ENCODE measurements at places on chromosomes 11 and 22.

DNA sequence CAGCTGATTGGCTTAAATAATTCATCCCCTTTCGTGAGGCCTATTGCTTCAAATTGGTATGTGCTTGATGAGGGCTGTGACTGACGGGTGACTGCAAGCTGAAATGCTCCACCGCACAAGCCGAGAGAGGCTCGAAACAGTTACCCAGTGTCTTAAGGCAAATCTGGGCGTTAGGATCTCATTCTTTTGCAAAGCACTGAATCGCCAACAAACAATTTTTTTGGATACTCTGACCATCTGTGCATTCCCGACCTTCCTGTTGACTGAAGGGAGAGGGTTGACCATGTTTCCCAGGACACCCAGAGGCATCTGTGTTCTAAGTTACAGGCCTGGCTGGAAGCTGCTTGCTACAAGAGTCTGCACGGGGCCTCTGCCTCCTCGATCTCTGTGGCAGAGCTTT lies 32.1 kb downstream of the CACNG2 start:
- no peak for DNase-seq

DNA sequence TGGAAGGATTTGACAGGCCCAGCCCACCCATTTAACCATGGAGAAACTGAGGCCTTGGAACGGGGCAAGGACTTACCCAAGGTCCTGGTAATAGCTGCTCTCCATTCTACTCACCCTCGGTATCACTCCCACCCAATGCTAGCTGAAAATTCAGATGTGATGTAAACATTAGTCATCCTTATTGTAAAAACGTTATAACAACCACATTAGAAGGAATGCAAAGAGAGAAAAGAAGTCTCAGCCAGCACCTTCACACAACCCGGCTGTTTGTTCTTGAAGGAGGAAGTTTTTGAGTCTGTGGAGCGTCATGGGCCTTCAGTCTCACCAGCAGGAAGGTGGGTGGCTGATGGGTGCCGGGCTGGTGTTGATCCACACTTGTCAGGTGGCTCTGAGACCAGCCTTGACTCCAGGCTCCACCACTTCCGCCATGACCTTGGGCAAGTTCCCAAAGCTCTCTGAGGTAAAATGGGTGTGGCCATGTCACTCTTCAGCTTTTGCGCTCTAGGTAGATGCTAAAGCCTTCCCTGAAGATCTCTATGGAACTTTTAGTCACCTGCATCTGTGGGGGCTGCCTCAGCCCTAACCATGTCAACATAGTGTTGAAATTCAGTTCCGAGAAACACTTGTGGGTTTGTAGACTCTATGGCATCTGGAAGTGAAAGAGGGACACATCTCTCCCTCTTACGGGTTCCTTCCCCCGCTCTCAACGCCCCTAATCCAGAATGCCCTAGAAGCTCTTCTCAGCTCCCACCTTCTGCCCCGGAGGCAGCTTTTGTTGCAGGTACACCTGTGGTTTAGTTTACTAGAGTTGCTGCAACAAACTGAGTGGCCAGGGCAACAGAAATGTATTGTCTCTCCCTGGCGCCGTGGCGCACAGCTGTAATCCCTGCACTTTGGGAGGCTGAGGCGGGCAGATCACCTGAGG lies 14.8 kb downstream of the CD6 start:
- DNase-seq = no peak

- no peak for DNase-seq
Measured at GRCh38 chr11:76598426-76598839, 72.1 kb downstream of the LRRC32 start.

DNA sequence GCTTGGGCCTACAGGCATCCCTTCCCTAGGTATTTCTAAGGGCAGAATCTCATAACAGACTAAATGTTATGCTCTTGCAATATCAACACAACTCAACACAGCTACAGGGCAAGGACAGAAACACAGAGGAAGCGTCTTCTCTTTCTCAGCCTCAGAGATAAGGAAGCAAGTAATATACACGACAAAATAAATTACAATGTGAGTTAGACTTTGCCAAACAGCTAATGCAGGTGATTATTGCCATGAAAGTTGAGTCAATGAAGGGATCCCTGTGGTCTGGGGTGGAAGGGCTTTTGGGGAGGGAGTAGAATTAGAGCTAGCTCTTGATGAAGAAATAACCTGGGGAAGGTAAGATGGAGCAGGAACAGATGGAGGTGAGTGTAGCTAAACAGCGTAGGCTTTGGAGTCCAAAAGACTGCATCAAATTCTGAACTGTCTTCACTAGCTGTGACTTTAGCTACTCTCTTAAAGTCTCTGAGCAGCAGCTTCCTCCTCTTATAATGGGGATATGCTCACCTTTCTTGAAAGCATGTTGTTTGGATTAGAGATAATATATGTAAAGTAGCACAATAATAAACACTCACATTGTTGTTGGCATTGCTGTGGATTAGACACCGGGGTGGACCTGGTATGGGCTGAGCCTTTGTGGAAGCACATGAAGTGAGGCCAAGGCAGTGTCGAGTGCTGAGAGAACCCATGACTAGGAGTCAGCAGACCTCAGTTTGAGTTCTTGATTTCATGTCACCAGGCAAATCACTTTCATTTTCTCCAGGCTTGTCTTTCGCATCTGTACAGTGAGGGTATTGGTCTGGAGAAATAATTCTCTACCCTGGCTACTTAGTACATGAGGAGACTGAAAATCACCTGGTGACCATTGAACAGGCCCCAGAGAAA lies 41.0 kb upstream of the AQP11 start:
- no peak for DNase-seq

- no peak for DNase-seq
Measured at GRCh38 chr22:17009640-17010291, 1.7 kb upstream of the GAB4 start.

DNA sequence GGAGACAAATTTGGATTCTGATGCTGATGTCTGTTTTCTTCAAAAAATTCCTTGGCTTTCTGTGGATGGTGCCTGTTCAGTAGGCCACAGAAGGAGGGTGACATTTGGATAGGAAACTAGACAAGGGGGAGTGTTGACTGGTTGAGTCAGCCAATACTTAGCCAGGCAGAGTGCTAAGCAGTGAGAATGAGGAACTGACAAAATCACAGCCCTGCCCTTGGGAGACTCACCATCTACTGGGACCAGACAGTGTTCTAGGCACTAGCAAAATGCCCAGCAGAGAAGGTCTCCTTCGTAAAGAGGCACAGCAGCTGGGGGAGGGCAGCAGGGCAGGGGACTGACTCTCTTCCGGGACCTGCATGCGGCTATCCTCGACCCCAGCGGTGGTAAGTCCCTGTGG lies 190.2 kb downstream of the DSCAML1 start:
- DNase-seq = no peak

DNA sequence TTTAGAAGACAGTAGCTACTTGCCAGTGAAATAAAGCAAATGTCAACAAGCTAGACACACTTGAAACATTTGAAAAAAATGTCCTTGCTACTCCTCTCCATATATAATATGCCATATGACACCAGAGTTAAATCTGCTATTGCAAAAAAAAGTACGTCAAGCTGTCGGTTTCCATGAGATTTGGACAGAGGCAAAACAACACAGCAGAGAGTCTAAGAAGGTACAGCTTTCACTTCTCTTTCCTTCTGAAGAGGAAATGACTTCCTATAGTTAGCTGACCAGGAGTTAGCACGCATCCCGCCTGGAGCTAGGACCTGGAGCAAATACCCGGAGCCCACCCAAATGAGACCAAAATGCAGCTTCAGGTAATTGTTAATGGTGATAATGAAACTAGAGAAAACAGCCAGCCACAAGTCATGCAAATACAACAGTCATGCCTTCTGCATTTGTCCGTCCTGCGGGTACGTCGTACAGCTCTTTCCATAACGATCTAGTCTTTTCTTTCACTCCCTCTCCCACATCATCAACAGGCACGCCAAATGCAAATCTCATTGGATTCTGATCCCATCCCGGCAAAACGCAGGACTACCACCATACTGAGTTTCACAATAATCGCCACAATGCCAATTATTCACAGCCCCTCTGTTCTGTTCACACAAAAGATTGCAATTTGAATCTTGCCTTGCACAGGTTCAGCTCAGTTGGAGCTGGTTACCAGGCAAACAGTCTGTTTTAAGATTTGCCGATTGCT lies 395.0 kb upstream of the CCDC90B start:
- no peak for DNase-seq

DNA sequence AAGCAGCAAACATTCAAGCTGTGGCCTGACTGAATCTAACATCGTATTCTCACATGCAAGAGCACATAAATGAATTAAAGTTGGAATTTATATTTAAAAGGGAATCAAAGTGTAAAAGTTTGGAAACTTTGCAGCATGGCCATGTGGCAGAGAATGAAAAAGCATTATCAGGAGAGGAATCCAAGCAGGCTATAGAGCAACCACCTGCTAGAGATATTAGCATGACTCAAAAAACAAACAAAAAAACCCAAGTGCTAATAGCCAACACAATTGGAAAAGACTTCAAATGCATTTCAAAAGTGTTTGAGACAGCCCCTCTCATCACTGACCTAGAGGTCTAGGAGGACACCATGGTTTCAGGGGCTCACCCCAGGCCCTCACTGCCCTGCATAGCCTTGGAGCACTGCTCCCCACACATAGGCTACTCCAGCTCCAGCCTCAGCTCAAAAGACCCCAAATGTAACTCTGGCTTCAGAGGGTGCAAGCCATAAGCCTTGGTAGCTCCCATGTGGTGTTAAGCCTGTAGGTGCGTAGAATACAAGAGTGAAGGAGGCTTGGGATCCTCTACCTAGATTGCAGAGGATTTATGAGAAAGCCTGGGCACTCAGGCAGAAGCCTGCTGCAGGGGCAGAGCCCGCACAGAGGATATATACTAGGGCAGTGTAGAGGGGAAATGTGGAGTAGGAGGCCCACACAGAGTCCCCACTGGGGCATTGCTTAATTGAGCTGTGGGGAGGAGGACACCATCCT lies 1.7 kb upstream of the KRTAP5-7 start:
- no peak for DNase-seq

DNA sequence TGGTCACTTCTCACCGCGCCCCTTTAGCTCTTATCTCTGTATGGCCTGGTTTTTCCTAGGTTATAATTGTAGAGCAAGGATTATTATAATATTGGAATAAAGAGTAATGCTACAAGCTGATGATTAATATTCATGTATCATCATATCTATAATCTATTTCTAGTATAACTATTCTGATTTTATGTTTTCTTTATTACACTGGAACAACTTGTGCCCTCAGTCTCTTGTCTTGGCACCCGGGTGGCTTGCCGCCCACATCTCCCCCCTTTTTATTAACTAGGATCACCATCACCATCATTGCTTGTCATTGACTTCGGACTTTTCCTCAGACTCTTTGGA lies 11.0 kb downstream of the OR52K1 start:
- no peak for DNase-seq

GRCh38 chr11:17915500-17916143 lies 97.2 kb downstream of the SERGEF start:
- no peak for DNase-seq

DNA sequence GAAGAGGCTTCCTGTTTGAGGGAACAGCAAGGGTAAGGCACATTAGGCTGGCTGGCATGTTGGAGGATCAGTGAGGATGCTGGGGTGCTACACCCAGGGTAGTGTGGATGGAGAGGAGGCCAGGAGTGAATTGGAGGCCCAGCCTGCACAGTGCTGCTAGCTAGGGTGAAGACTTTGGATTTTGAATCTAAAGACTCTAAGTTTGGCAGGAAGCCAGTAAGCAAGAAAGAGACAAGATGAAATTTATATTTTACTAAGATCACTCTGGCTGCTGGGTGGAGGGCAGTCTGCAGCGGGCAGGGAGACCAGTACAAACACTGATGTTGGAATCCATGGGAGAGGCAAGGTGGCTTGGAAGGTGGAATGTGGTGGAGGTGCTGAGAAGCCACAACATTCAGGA lies 43.6 kb downstream of the TSPAN18 start:
- DNase-seq = no peak

GRCh38 chr11:25890626-25891260 lies 441.2 kb upstream of the ANO3 start:
- DNase-seq = no peak

GRCh38 chr22:19480789-19481188 lies 1.1 kb downstream of the CDC45 start:
- no peak for DNase-seq

- no peak for DNase-seq
Measured at GRCh38 chr11:35236667-35237003, 97.7 kb downstream of the CD44 start.

- DNase-seq = no peak
Measured at GRCh38 chr11:125167292-125167953, 2.9 kb downstream of the PKNOX2 start.

DNA sequence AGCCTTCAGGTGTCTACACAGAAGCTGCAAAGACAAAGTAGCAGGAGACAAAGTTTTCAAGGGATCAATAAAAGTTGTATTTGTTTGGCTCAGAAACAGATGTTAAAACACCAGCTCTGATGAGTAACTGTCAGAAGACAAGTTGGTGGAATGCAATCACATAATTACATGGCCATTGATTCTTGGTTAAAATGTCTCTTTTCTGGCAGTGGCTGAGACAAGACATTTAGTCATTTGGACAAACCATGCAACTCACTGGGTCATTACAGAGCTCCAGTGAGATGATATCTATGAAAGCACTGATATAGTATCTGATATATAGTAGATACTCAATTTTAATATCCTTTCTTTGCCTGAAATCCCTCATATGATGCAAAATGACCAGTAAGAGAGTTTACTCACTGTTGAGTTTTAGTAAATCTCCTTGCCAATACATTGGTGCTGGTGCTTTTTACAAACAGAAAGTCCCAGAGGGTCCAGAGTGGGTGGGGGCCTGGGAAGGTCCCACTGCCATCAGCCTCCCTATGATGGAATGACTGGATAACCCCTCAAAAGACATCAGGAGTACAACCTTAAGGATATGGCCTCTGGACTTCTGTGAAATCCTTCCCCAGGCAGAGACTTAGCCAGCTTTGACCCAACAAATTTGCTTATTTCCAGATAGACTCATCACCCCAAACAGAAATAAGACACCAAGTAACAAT lies 95.0 kb downstream of the SLC1A2 start:
- DNase-seq = no peak

- DNase-seq = no peak
Measured at GRCh38 chr11:73653996-73654395, 7.6 kb downstream of the PLEKHB1 start.

DNA sequence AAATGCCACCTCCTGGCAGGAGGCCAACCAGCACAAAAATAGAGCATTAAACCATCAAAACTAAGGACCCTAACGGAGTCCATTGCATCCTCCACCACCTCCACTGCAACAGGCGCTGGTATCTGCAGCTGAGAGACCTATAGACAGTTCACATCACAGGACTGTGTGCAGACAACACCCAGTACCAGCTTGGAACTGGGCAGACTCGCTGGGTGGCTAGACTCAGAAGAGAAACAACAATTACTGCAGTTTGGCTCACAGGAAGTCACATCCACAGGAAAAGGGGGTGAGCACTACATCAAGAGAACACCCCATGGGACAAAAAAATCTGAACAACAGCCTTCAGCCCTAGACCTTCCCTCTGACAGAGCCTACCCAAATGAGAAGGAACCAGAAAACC lies 11.6 kb upstream of the TMEM45B start:
- DNase-seq = no peak

DNA sequence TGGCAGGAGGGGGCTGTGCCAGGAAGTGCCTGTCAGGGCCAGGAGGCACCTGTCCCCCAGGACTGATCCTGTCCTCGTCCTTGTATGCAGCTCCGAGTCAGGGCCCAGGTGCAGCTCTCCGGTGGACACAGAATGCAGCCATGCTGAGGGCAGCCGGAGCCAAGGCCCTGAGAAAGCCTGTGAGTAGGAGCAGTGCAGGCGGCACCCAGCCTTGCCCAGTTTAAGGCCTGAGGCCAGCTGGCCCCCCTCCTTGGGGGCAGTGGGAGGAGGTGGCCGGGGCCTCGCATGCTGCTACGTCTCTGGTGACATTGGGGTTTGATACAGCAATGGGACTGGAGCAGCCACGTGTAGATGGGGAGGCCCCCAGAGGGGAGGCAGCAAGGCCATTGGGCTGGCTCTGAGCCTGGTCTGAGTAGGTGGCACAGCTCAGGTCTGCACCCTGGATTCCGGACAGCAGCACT lies 34.9 kb downstream of the SBF1 start:
- no peak for DNase-seq

Data from D721Med (cell line).